IMR-90 (cell line): ENCODE measurements at places on chromosomes 4 and X. TPM values are rescaled to one million over a fixed set of nuclear protein-coding genes. Genes with fewer than 3 reads are reported as not detected.

GRCh38 chr4:142353149-142353738 lies 492.9 kb downstream of the INPP4B start:
- DNase-seq = peak; percentile 80

DNA sequence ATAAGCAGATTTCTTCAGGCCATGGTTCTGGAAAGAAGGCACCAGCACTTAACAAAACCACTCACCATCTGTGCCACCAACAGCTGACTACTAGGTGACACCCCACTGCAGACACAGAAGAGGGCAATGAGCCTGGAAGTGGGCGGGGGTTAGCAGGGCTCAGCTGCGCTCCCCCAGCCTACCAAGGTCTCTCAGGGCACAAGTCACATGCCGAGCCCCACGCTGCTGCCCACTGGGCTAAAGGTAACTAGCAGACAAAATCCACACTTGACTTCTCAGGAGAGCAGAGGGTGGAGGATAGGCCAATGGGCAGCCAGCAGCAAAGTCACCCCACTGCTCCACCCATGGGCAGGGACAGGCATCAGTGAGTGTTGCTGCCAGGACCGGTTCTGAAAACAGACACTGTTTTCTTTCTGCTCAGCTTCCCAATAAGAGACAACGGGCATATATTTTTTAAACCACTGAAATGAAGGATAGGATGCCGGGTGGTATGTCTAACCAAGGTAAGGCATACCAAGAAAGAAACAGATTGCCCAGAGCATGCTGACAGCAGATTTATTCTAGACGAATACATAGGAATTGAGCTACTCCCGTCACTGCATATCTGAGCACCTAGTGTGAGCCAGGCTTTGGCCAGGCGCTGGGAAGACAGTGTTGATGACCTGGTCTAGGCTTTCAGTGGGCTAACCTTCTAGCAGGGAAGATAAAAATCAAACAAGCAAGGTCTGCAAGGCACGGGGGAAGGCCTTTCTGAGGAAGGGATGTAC lies 20.1 kb downstream of the ACSL1 start:
- DNase-seq = no peak

DNA sequence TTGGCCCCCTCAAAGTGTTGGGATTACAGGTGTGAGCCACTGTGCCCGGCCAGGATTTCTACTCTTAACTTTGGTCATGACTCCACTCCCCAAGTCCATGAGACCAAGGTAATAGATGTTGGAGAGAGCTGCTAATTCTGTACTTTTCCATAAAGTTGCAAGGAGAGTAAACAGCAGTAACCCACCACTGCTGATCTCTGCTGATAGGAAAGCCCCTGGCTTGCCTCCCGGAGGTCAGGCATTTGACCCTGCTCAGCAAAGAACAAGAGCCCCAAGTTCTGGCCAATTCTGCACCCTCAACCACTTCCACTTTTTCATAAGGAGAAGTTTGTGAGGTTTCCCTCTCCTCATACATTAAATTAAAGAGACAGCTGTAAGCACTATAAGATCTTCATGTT lies 143.0 kb downstream of the RASL11B start:
- no peak for DNase-seq

TEX13D gene
- not detected in 2 replicates for total RNA-seq

- no peak for DNase-seq
Measured at GRCh38 chr4:182067828-182068227, 175.4 kb upstream of the TENM3 start.

VCX3B gene
- not detected in 2 replicates for total RNA-seq

TMEM164 gene
- 5.0 and 6.3 TPM in 2 replicates for total RNA-seq

DNA sequence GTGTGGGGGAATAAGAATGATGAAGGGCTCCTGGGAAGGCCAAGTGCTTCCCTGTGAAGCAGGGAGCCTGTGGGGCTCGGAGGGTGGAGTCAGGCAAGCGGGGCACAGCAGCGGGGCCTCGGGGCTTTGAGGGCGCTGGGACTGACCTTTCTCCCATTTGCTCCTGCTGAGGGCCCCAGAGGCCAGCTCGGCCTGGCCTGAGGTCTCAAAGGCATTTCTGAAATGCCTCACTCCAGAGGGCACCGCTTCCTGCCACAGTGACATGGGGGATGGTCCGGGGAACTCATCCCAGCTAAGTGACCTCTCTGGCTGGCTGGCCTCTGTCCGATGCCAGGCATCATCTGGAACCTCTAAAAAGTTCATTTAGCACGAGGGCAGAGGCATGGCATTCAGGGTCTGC lies 98.8 kb upstream of the STX18 start:
- no peak for DNase-seq

- peak; percentile 97 for DNase-seq
Measured at GRCh38 chr4:101279377-101279871, 67.9 kb downstream of the PPP3CA start.

DNA sequence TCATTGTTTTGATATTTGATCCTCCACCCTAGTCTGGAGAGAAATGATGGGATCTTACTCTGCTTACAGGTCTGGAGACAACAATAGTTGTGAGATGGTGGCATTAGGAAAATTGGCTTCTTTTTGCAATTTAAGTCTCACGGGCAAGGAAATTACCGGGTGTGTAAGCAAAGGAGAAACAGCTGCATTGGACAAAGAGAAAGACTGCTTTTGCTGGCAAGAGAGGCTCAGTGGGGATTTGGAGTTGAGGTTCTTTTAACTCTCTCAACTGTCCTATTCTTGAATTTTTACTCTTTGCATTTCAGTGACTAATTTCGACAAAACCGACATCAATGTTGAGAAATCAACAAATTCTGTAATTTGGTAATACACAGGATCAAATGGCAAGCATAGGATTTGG lies 2.3 kb upstream of the SERPINA7 start:
- DNase-seq = no peak

DDX53 gene
- total RNA-seq = not detected in 2 replicates

DNA sequence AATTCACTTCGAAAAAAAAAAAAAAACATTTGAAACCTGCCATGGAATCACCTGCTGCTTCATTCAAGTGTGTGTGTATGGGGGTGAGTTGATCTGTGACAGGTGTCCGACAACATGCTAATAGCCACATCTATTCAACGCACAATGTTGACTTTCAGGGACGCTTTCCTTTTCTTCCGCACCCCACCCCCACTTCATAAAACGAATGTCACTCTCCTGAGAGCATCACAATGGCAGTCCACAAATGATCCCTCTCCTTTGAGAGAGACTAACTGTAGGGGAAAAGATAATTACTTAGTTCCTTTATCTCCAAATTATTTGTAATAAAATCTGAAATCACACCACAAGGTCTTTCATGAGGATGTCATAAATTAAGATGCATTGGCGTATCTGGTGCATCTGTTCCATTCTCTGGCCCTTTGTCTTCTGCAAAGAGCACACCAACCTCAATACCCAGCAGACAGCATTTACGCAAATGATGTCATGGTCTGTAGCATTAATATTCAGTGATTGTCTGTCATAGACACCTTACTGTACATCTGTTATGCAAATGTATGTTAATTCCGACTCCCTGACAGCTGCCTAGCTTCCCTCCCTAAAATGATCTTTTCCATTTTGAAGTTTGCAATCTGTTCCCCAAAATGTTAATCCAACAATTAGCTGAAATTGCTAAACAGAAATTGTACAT lies 640.0 kb upstream of the BOD1L1 start:
- no peak for DNase-seq

GRCh38 chr4:184416913-184417734 lies 57.2 kb downstream of the IRF2 start:
- DNase-seq = peak; percentile 14

- no peak for DNase-seq
Measured at GRCh38 chr4:182434720-182435119, 191.5 kb downstream of the TENM3 start.

CD38 gene
- not detected in 2 replicates for total RNA-seq

PAGE3 gene
- not detected in 2 replicates for total RNA-seq

- no peak for DNase-seq
Measured at GRCh38 chr4:115228851-115229250, 115.4 kb upstream of the NDST4 start.

- peak; percentile 94 for DNase-seq
Measured at GRCh38 chrX:13250826-13251580, 68.8 kb downstream of the ATXN3L start.

- DNase-seq = no peak
Measured at GRCh38 chr4:68518889-68519288, 57.2 kb downstream of the UGT2B17 start.

- DNase-seq = peak; percentile 59
Measured at GRCh38 chr4:26826721-26827120, 33.9 kb upstream of the STIM2 start.

DNA sequence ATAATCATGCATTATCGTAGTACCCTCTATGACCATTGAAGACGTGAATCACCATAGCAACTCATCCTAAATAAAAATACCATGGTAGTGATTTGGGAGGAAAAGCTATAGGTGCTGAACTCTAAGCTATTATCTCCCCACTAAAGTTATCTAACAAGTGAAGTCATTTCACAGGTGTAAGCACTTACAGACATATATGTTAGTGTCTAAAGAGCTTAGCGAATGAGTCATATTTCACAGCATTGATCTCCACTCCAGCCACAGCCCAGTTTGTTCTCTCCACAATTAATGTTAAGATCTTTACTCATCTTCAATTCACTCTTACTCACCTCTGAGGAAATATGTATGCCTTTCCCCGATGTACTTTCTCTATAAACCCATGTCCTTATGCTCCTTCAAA lies 57.0 kb downstream of the DCAF8L1 start:
- peak; percentile 6 for DNase-seq

DNA sequence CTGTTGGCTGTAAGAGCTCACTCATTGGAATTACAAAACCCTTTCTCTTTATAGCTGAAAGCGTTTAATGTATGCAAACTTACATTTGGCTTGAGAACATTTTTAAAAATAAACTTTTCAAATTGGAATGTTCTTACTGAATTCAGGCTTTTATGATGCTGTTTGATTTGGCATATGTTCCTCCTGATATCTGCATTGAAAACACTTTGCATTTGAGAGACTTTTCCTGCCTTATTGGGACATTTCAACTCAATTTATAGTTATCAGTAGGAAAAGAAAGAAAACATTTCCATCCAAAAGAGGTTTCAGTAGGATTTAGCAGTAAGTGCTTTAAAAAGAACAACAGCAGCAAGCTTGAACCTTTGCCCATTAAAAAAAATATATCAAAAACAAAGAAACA lies 520.0 kb downstream of the IL1RAPL1 start:
- no peak for DNase-seq
